ENCODE measurements at places on chromosomes 6 and 20.
A peak's percentile ranks its signal among the peaks of the same experiment; 100 is the strongest.

DNA sequence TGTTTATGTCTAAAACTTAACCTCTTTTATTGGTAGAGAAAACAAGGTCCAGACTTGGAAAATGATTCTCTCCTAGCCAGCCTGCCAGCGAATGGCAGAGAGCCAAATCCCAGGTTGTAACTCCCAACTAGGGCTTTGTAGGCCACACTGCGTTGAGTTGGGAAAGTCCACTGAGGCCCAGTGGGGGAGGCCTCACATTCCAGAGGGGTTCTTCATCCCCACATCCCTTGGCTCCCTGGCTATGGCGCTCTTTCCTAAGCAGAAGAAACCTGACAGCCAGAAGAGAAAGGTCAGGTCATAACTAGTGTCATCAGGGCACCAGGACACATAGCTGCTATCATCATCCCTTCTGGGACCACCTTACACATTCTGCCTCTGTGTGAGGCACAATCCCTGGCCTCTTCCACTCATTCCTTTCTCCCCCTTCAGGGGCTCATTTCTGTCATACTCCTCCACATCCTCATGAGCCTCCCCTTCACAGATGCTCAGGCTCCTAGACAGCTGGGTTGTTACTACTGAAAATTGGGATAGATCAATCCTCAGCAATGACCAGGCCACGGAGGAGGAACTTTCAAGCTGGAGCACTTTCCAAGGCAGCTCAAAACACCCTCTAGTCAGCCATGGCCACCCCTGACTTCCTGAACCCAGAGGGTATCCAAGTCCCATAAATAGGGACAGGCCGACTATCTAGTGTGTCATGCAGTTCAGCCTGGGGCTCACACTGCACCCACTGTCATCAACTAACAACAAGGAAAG is 48.6 kb downstream of the TCP11 start:
- DNase-seq, result peak; percentile 44

DNA sequence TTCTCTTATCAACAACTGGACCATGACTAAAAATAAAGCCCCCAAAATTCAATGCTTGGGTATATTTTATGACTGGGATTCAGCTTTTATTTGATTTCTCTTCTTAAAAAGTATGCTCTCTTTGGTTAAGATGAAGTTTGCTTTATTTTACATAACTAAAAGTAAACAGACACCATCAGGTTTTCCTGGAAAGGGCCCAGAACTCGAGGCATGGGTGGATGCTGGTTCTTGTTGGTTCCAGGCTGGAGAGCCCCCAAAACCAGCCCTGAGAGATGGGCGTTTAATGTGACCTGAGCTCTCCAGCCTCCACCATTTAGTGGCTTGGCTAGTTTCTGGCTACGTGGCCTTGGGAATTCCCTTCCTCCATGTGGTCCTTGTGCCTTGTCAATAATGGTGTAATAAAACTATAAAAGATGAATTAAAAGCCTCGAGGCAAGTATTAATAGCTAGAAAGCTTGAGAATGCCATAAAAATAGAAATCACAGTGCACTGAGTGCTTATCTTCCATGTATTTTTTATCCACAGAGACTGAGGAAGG is 34.1 kb downstream of the BANF2 start:
- DNase-seq, result no peak

DNA sequence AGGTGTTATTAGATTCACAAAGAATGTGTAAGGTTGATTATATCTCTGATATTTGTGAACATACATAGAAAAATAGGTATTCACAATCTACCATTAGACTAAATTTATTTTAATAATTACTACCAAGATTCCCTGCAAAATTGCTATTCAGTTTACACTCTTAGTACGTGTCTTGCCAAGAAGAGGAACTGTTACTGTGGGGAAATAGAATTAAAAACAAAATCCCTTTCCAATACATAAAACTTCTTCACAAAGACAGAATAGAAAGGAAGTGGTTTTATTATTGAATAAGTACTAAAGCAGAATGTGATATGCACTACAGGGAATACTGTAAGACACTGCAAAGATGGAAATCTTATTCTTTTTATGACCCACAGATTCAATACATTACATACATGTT is 17.0 kb downstream of the RAB32 start:
- no peak for DNase-seq

DNA sequence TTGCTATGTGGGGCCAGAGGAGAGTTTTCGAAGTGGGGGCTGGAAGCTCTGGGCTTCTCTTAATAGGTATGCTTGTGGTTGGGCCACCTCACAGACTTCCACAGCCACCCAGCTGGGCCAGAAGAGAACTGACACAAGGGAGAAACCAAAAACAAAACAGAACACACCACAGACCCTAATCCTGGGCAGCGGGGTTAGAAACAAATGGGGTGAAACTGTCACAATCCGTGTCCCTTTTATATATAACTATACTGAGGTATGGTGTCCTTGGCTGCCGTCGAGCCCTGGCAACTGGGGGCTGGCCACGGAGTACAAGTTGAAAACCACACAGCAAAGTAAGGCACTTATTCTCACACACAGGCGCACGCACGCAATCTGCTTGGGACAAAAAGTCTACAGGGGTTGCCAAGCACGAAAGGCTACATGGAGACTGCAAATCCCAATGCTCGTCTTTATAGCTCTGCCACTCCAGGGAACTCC is 78.3 kb downstream of the TRAM2 start:
- DNase-seq, result no peak

- no peak for DNase-seq
Observed at GRCh38 chr6:14555804-14556203, 438.2 kb downstream of the CD83 start.

- no peak for DNase-seq
Observed at GRCh38 chr20:10621149-10621548, 52.6 kb downstream of the JAG1 start.

DNA sequence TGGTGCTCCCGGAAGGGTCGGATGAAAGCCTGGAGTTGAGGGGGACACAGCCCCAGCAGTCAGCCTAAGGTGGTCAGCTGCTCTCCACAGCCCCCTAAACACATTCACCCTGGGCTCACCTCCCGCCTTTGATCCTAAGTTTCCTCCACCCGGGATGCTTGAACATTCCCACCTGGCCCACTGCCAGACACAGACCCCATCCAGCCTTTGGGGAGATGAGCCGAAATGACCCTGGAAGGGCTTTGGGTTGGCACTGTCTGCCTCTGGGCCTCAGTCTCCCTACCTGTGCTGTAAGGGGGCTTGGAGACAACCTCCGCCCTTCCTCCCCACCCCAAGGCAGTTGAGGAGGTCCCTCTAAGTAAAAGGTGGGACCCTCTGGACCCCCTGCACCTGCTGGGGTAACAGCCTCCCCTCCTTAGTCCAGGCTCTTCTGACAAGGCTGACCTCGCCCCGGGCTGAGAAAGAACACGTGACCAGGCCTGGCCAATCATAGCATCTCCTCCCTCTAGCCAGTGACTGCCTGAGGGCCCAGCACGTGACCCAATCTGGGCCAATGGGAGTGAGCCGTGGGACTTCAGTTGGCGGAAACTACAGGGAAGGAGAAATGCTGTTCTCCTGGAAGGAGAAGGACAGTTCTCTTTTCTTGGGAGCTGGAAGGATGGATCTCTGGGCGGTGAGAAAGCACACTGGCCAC is 16.9 kb upstream of the UBE2V1 start:
- DNase-seq, result no peak

GRCh38 chr6:5514353-5514752 is 253.0 kb downstream of the FARS2 start:
- no peak for DNase-seq

DNA sequence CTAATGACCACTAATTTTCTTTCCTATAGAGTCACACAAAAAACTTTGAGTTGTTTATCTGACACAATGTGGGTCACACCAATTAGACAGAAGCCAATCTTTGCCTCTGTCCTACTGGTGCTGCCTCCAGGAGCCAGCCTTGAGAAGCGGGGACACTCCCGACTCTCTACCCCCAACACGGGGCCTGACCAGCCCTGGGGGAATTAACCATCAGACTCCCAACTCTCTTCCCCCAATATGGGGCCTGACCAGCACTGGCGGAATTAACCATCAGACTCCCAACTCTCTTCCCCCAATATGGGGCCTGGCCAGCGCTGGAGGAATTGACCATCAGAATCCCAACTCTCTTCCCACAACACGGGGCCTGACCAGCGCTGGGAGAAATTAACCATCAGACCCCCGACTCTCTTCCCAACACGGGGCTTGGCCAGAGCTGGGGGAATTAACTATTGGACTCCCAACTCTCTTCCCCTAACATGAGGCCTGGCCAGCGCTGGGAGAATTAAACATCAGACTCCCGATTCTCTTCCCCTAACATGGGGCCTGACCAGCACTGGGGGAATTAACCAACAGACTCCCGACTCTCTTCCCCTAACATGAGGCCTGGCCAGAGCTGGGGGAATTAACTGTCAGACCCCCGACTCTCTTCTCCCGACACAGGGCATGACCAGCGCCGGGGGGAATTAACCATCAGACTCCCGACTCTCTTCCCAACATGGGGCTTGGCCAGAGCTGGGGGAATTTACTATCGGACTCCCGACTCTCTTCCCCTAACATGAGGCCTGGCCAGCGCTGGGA is 12.5 kb downstream of the CST7 start:
- no peak for DNase-seq

DNA sequence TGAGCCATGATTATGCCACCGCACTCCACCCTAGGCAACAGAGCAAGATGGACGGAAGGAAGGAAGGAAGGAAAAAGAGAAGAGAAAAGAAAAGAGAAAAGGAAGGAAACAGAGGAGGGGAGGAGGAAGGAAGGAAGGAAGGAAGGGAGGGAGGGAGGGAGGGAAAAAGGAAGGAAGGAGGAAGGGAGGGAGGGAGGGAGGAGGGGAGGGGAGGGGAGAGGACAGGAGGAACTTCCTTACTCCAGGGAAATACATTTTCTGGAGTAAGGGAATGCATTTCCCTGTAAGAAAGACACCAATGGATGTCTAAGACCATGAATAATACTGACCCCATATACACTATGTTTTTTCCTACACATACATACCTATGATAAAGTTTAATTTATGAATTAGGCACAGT is 93.2 kb upstream of the NFATC2 start:
- no peak for DNase-seq

- no peak for DNase-seq
Observed at GRCh38 chr6:1797801-1798200, 188.1 kb downstream of the FOXC1 start.

Measured in fibroblast of lung (primary cell).